ENCODE measurements at places on chromosomes 5 and 9.

DNA sequence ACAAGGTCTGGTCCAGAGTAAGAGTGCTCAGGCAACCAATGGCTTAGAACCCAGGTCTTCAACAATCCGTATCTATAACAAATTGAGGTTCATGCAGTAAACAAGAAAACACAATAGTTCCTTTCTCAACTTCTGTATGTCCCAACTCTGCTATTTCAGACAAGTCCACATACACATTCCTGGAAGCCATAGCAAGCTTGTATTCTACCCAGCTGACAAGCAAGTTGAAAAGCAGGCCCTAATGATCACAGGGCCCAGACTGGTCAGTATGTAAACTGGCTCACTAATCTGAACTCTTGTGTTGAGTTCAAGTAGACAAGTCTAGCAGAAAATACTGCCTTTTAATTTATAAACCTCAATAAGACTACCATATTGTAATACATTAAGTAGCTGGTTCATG lies 26.9 kb downstream of the FNIP1 start:
- no peak for DNase-seq

GRCh38 chr5:115774684-115775083 lies 41.8 kb downstream of the CDO1 start:
- DNase-seq, result no peak

GRCh38 chr9:90965226-90966030 lies 163.8 kb downstream of the SYK start:
- DNase-seq, result no peak

DNA sequence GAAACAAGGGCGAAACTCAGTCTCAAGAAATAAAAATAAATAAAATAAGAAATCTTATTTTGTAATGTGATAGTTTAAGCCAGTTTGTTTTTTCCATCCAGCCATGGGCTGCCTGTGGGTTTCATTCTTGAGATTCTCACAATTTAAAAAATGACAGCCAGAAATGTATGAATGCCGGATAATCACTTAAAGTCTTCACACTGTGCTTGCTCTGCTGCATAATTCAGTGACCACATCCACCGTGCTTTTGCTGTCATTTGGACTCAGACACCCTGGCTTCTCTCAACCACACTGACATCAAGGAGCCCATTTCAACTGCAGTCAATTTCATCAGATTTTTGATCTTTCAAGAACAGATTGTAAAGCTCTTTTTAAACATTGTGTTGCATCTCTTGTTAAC lies 61.0 kb upstream of the DAPK1 start:
- no peak for DNase-seq

DNA sequence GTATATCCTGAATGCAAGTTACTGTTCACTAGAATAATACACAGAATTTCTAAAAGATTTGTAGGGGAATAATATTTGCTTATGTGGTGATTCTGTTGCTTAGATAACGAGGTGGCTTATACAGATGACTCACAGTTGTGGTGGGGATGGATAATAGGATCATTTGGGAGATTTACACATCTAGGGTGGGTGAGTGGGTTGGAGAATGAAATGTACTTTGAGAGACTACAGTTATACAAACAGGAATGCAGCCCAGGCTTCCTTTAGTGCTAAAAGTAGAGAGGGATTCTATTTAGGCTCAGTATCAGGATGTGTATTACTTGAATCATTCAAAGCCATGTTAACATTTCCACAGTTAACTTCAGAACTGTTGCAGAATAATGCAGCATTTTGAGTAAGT lies 1.8 kb downstream of the CTXN3 start:
- no peak for DNase-seq

DNA sequence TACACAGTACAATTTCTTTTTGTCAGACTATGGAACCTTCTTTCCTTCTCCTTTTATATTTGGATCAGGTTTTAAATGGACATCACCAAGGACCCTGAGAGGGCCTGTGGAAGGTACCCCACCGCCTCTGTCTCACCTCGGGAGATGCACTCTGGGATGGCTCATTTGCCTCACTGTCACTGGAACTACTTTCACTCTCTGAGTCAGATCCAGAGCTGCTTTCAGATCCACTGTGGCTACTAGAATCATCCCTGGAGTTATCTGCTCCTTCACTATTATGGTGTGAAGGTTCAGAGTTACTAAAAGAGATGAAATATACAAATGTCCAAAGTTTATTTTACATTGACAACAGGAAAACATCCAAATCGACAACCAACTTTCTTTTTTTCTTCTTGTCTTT lies 24.6 kb downstream of the LEAP2 start:
- DNase-seq, result no peak

- DNase-seq, result no peak
These were observed 20.7 kb upstream of the ZNF782 start for GRCh38 chr9:96874947-96875460.

- DNase-seq, result no peak
These were observed 802 bp downstream of the CCDC107 start for GRCh38 chr9:35658968-35659220.

- no peak for DNase-seq
These were observed 100.6 kb downstream of the CETN3 start for GRCh38 chr5:90308787-90309585.

DNA sequence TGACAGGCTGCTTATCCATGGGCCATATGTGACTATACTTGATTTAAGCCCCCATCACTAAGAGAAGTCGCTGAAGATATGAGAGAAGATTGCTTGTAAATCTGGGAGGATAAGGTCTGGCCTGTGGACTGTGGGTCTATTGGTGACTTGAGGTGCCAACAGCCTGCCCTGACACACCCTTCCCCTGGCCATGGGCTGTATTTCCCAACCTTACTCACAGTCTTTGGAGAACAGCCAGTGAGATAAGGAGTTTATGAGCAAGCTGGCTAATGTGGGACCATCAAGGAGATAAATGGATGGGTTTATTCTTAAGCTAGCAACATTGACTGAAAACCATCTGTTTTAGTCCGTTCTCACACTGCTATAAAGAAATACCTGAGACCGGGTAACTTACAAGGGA lies 231.3 kb downstream of the ZSWIM6 start:
- DNase-seq, result no peak

DNA sequence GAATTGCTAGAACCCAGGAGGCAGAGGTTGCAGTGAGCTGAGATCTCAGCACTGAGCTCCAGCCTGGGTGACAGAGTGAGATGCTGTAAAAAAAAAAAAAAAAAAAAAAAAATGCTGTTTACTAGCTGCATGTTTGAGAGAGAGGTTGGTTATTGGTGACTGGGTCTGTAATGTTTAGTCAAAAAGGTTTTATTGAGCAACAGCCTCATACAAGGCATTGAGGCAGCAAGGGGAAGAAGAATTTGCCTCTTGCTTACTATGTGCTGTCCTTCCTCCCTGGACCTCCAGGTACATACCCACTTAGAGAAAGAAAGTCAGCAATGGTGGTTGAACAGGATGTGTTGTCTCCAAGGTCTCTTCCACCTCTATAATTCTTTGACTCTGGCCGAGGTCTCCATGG lies 140.7 kb upstream of the SPRY4 start:
- no peak for DNase-seq

DNA sequence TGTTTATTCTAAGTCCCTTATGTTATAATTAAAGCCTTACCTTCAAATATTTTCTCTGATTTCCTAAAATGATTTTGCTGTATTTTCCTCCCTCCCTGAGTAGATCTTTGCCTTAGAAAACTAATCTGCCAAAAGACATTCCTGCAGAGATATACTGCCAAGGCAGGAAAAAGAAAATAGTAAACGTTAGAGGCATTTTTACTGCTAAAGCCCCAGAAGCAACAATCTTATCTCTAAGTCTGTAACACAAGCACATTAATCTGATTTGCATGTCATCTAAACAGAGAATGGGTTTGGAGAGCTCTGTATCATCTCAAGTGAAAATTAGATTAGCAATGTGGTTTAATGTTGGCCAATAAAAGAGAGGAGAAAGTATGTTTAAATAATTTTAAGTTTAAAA lies 847.7 kb downstream of the MAT2B start:
- DNase-seq, result no peak

DNA sequence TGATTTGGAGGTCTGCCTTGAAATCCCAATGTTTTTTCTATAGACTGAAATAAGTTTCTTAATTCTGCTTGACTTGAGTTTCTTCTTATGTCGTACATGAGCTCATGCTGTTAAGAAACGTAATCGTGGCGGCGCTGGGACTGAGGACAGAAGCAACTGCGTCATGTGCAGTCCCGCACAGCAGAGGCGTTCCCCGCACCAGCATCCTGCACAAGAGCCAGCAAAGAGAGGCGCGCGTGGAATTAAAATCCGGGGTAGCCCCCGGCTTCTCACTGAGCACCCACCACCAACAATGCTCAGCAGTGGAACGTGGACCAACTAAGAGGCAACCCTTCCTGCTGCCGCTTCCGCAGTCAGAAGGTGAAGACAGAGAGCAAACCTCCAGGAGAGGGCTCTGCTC lies 496.2 kb upstream of the ADAMTS16 start:
- DNase-seq, result no peak

DNA sequence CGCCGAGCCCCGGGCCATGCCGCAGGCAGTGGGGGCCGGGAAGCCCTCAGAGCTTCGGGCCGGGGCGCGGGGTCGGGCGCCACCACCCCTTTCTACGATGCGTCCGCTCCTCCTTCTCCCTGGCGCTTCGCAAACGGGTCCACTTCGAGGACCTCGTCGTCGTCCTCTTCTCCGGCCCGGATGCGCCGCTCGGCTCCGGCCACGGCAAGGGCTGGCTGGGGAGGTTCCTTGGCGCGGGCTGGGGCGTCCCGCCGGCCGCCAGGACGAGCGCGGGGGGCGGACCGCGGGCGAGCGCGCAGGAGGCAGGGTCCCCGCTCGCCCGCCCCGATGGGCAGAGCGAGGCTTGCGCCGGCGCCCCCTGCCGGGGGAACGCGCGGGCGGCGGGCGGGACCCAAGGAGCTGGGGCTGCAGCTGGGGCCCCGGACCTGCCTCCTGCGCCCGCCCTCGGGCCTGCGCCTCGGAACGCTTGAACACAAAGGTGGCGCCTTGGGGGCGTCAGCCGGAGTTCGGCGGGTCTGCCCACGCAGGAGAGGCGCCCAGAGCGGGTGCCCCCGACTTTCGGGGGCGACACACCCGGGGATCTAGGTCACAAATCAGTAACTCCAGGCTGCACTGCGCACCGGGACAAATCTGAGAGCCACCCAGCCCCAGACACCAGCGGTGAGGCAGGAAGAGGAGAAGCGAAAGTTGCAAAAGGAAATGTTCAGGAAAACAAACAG lies at the start of gene ROR2:
Gene ROR2, minus strand, starts transcription at position 283 of the 719 bp plus-strand sequence.
- DNase-seq, result no peak
